ENCODE measurements at places on chromosomes 5 and 9.

DNA sequence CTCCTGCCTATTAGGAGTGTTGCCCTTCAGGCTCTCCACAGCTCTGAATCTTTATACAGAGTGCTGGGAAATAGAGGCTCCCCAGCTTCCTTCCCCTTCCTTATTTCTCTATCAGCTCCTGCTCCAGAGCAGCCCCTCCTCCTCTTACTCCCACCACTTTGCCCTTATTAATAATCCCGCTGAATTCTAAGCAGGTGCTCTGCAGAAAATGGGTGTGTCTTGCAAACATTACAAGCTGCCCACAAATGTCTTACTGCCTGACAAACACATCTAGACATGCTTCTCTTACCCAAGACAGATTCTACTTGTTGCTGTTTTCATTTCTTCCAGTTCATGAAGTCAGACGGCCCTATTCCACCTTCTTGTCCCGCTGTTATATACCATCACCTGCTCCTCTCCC is 6.4 kb downstream of the PHF24 start:
- DNase-seq = peak; percentile 41

DNA sequence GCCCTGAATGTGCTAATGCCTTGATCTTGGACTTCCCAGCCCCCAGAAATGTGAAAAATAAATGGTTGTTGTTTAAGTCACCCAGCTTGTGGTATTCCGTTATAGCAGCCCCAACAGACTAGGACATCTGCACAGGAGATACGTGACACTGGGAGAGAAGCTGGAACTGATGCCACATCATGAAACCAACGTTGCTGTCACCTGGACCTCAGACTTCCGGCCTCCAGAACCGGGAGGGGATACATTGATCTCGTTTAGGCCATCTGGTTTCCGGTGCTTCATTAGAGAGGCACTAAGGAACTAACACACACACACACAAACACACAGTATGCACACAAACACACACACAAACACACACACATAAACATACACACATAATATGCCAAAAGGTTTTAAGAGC is 75.0 kb upstream of the ICE1 start:
- DNase-seq = no peak

GRCh38 chr5:20286512-20286911 is 298.5 kb upstream of the CDH18 start:
- DNase-seq = no peak

DNA sequence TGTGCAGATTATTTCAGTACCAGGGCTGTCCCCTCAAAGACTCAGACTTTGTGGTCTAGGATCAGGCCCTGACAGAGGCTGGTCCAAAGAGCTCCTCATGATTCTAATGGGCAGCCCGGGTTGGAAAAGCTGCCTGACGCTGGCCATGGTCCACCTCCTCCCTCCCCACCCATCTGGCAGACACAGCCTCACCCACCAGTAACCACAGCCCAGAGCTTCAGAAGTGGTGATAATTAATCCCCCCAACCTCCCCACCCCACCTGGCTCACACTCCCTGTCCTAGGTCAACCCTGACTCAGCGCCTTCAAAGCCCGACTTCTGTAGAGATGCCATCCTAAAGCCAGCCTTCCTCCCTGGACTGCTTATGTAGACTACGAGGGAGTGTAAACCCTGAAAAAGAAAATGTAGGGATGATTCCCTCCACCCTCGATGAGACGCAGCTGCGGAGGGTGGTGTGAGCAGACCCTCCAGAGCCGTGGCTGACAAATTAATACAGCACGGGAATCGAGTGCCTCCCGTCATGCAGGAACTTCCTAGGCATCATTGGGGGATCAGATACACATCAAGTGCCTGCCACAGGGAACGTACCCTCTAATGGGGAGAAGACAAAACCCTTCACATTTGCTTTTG is 7.0 kb downstream of the UBE2QL1 start:
- no peak for DNase-seq

DNA sequence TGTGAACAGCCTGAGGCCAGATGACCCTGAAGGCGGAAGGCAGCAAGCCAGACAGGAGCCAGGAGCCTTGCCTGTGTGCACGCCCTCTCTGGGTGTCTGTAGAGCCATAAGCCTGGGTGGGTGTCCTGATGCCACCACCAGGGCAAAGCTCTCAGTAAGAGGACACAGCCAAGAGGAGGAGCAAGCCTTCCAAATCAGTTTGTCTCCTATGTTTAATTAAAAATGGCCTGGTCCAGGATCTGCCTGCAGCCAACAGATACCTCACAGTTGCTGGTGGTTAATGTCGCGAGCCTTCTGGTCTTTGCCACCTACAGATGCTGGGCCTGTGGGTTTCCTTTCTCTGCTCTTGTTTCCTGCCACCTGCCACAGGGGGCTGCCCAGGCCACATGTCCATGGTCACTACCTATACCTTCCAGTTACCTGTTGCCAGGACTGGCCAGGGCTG is 56.9 kb downstream of the SYK start:
- DNase-seq = no peak

- no peak for DNase-seq
Measured at GRCh38 chr5:168059131-168059530, 232.3 kb upstream of the WWC1 start.

DNA sequence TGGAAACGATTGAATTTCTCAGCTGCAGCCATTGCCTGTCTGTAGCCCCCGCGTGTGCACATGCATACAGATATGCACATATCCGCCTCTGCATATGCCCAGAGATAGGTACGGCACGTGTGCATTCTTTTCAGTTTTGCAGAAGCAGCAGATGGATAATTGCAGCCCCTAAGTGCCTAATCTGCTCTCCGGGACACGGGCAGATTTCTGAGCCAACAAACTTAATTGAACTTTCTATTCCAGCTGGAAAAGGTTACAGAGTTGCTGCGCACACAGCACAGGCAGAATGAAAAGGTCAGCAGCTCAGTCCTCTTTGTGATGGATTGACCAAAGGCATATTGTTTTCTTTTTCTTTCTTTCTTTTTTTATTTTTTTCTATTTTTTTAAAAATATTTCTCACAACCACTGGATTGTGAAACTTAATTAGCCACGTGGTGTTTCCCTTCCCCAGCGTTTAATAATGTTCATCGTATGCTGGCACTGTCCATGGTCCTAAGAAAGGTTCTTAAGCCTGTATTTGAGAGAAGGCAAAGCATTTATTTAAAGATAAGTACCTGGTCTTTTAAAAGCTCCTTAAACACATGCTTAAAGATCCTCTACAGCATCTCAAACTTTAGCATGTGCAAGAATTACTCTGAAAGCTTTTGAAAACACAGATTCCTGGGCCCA is 270.2 kb upstream of the BRINP1 start:
- peak; percentile 86 for DNase-seq

Data from NCI-H2171 treated with DMSO at 0.1 percent for 48 hours (cell line).